ENCODE measurements at places on chromosomes 4 and X.

- DNase-seq = no peak
These were observed 502.9 kb downstream of the ANKRD50 start for GRCh38 chr4:124209626-124210025.

- no peak for DNase-seq
These were observed 2320.1 kb downstream of the ARAP2 start for GRCh38 chr4:33924239-33924638.

DNA sequence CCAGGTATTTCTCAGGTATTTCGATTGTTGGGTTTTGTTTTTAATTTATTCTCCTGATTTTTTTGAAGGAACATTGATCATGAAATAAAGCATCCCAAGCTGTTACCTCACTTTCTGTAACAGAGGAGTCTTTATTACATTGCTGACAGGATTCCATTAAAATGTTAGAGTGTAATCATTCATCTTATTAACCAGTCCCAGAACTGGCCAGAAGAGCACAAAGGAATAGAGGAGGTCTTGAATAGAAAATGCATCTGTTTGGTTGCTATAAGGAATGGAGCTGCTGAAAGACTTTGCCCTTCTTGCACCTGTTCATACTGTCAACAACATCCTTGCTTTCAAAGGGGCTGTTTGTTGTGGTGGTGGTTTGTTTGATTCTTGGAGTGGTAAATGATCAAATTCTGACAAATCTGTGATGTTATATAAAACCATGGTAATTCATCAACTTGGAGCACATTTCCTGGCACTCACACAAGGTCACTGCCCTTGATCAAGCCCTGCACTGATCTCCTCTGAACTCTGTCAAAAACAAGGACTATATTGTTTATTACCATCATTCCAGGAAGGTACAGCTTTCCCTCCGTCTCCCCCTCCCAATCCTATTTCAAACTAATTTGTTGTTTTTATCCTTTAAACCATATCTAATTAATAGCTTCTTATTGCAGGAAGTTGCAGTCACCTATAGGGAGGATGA, 215.8 kb downstream of the PCDH19 start:
- DNase-seq = no peak

DNA sequence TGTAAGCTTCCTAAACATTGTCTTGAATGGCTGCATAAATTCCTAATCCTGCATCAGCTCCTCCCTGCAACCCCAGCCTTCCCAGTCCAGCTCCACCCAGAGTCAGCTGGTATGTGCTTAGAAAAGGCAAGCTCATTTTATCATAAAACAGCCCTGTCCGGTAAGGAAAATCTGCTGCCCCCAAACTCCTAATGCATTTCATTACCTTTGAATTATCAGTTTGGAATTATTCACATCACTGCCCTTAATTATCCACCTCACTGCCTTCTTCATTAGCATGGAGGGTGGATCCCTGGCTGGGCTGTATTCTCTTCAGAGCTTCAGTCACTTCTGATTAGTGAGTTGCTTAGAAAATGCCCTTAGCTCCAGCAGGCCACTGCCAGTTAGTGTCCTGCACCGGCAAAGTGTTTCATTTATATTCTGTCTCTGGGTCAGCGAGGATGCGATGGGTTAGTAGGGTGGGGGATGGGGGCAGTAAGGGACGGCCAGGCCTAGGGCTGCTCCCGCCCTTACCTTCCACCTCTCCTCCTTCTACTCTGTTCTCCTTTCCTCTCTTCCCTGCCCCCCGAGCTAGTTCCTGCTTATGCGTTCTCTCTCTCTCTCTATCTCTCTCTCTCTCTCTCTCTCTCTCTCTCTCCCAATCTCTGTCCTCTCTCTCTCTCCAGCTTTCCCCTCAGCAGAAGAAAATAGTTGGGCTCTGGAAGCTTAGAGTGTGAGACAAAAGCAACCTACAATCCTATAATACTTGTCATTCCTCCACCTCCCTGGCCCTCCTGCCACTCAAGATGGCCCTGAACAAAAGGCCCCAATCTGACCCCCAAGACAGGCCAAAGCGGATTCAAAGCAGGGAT, 174.8 kb upstream of the KLF3 start:
- DNase-seq = no peak

- DNase-seq = no peak
These were observed 25.3 kb upstream of the RAB28 start for GRCh38 chr4:13509442-13509841.

- peak; percentile 24 for DNase-seq
These were observed 1.3 kb downstream of the G3BP2 start for GRCh38 chr4:75671802-75672421.

- no peak for DNase-seq
These were observed 54.9 kb downstream of the STOX2 start for GRCh38 chr4:183960046-183960420.

GRCh38 chr4:153620352-153620751, 63.7 kb upstream of the TLR2 start:
- no peak for DNase-seq

DNA sequence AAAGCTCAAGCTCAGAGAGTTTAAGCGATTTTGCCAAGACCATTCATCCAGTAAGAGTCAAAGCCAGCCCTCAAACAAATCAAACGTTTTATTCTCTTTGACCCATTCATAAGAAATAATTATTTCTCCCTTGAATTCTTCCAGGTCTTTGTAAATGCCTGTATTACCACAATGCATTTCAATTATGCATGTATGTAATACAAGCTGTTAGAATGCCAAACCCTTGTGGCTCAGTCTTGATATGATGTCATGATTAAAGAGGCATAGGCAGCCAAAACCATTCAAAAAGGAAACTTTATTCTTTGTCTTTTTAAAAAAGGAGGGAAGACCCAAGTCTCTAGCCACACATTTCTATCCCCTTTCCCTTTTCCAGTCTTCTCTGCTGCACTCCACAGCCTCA, 56.5 kb upstream of the PGM2 start:
- DNase-seq = no peak

- DNase-seq = no peak
These were observed 1.4 kb downstream of the SPON2 start for GRCh38 chr4:1170976-1171310.

GRCh38 chrX:12595720-12596119, 195.5 kb upstream of the PRPS2 start:
- DNase-seq = no peak

- no peak for DNase-seq
These were observed 165.3 kb upstream of the PPP1R2C start for GRCh38 chrX:42943051-42943974.

GRCh38 chr4:143514497-143514896, 995 bp downstream of the SMARCA5 start:
- peak; percentile 27 for DNase-seq

GRCh38 chr4:13386405-13387107, 97.6 kb downstream of the RAB28 start:
- DNase-seq = no peak

GRCh38 chr4:185099024-185099682, 43.9 kb upstream of the SLC25A4 start:
- no peak for DNase-seq

DNA sequence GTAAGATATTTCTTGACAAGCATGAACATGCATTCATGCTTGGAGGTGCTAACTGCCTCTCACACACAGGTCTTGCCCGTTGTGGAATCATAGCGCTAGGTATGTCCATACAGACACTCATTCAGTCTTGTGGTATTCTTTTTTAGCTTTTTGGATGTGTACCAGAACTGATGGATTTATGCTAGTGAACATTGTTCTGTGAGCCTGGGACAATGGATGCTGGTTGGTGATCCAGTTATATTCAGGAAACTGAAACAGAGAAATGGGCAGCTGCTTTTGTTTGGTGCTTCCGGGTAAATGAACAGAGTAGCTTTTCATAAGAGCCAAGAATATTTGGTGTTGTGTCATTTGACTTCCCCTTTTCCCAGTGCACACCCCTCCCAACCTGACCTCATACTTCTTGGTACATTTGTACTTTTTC, 78.9 kb upstream of the SLC4A4 start:
- no peak for DNase-seq

GRCh38 chrX:119783026-119783425, 8.4 kb downstream of the RPL39 start:
- DNase-seq = no peak

DNA sequence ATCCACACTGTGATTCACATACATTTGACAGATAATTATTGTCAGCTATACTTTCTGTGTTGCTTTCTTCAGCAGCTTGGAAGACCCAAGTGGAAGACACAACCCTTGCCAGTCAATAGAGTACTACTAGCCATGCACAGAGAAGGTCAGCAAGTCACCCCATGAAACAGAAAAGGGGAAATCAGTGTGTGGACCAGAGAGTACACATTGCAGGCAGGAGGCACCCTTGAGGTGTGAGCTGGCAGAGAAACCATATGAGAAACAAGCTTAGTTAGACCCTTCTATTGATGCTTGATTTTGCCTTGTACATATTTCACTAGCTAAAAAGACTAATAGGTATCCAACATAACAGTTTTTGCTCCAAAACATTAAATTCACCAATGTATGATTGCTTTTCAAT, 99.5 kb downstream of the NLGN4X start:
- no peak for DNase-seq

GRCh38 chr4:94934864-94935263, 177.1 kb downstream of the BMPR1B start:
- DNase-seq = no peak

DNA sequence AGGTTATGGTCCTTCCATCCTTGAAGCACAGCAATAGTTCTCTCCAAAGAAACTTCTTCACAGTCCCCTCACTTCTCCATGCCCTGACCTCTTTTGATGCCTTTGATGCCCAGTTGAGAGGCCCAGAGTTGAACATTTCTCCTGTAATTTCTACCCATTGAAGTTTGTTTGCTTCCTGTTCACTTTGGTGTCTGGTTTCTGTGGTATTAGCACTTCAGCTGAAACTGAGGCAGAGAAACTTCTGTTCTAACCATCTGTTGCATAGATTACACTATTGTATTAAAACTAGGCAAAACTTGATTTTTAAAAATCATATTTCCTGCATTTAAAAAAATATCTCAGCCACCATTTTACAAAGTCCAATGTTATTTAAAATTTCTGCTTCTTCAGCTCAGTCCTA, 89.8 kb upstream of the ADGRG2 start:
- DNase-seq = no peak

DNA sequence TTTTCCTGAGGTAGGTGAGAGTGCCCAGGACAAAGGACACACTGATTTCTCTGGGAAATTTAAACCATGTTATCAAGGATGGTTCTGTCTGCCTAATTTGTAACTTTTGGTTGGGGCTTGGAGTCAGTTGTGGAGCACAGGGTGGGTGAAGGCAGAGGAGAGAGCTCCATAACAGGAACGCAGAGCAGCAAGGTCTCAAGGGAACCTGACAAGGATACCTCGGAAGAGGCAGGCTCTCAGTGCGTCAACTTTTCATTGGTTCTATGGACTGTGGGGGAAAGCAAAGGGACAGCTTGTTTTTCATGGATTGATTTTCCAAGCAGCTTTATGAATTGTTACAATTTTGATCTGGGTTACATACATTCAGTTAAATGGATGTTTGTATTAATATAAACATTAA, 110.4 kb downstream of the SLIT2 start:
- no peak for DNase-seq

DNA sequence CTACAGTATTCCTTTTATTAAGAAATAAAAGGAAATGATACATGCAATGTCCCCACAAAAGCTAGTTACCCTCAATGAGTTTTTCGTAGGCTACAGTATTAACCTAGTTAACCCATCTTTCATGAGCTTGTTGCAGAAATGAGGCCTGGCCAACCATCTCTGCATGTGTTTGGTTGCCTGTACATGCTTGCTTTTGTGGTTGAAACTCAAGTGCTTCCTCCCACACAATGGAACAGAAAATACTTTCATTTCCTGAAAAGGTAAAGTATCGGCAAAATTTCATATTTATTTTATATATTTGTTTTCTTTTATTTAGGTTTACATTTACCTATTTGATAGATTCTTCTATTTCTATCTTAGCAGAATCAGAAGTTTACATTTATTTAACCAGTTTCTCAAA, 214.6 kb upstream of the FAM241A start:
- DNase-seq = no peak

- DNase-seq = no peak
These were observed 2108.9 kb upstream of the TENM3 start for GRCh38 chr4:180134091-180134866.

DNA sequence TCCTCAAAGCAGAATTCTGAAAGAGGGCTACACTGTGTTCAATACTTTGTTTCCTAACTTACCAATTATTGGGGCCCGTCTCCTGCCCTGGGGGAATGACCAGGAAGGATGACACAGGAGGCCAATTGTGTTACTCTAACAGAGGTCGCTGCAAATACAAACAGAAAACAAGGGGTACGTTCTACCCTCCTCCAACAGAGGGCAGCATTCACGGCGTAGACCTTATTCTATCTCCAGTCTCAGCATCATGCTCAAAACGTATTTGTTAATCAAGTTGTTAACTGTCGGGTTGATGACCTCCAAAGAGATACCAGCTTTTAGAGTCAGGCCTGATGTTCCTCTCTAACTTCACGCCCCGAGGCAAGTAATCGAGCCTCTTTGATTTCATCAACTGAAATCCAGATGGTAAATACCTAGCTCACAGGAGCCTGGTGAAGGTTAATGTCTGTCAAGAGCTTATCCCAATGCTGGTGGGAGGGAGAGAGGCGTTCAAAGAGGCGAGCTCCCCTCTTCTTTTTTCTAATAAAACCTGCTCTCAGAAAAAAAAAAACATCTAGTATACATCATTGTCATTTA, 181.0 kb upstream of the KCNIP4 start:
- DNase-seq = peak; percentile 6

GRCh38 chr4:128353791-128354190, 66.2 kb upstream of the PGRMC2 start:
- no peak for DNase-seq

DNA sequence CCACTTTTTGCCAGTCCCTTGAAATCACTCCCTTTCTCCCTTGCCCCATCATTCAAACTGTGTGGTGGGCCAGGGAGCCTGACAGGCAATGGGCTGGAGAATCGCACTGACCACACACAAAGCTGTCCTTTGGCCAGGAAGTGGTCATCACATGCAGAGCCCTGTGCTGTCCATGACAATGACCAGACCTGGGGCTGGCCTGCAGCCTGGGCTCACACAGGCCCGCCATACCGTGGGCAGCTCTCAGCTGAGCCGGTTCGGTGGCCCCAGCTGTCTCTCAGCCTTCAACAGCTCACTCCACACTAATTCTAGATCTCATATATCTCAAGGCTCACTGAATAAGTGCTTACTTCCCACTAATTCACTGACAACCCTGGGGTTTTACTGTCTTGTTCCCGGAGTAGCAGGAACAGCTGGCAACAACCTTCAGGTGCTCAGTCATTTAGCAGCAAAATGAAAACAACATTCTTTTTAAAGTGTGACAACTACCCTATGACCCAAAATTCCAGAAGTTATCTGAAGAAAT, 48.0 kb downstream of the USP46 start:
- DNase-seq = no peak

GRCh38 chr4:41745292-41746024, 3.1 kb downstream of the PHOX2B start:
- DNase-seq = no peak

- no peak for DNase-seq
These were observed 866.9 kb upstream of the FRG1 start for GRCh38 chr4:189073739-189074138.

- no peak for DNase-seq
These were observed 2.8 kb downstream of the CCNG2 start for GRCh38 chr4:77159806-77160205.
